ENCODE measurements at places on chromosomes 2 and 18. TPM values are rescaled to one million over a fixed set of nuclear protein-coding genes. Genes with fewer than 3 reads are reported as not detected.

Gene KCNE4
- not detected for total RNA-seq

Gene GLB1L
- total RNA-seq = 6.6 TPM

DNA sequence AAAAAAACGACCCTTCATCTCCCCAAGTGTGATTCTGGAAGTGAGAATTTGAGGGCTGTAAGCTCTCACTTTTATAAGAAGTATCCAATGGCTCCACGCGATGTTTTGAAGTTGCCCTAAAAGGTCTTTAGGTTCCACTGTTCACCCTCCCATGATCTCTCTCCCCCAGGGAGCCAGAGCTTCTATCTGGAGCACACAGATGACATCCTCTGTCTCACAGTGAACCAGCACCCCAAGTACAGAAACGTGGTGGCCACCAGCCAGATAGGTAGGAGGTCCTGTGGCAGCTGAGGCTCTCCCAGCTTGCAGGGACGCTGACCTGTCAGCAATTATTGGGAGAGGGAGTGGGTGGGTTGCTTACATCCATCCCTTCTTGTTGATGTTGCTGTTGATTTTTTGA lies 97.8 kb downstream of the RTN4 start:
- DNase-seq = no peak
- no peaks in the 10 kb centered on the region for H3K27me3 ChIP-seq
- H3K4me3 ChIP-seq = no peak overlapping the region
- no peak overlapping the region for H3K27ac ChIP-seq
- peaks cover 12% of the 10 kb centered on the region for H3K4me1 ChIP-seq

GRCh38 chr2:7133521-7133920 lies 216.3 kb downstream of the RNF144A start:
- DNase-seq = no peak
- 0 out of 2 replicates have a peak, but pooled peaks cover 4% of the 10 kb centered on the region for H3K4me1 ChIP-seq
- H3K27me3 ChIP-seq = no peaks in the 10 kb centered on the region
- H3K4me3 ChIP-seq = no peak overlapping the region
- no peak overlapping the region for H3K27ac ChIP-seq

DNA sequence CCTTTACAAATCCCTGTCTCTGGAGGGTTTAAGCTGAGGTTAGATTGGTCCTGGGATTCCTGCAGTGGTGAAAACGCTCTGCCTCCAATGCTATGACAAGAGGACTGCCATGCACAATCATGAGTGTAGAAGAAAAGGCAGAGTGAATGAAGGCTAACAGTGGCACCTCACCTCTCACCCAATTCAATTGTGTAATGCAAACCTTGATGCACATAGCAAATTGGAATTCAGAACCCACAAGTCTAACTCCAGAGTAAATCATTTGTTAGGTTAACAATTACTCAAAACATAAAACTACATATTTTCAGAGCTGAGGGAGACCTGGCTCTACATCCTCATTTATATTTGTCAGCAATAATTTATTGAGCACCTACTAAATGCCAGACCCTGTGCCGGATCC lies 1.8 kb downstream of the TGFBRAP1 start:
- no peak for DNase-seq
- peaks cover 12% of the 10 kb centered on the region for H3K4me1 ChIP-seq
- no peak overlapping the region for H3K4me3 ChIP-seq
- H3K27ac ChIP-seq = no peak overlapping the region
- H3K36me3 ChIP-seq = no peaks in the 10 kb centered on the region
- H3K27me3 ChIP-seq = no peaks in the 10 kb centered on the region
